Glutamatergic neuron (in vitro differentiated cells): ENCODE measurements at places on chromosomes 3 and 15.

DNA sequence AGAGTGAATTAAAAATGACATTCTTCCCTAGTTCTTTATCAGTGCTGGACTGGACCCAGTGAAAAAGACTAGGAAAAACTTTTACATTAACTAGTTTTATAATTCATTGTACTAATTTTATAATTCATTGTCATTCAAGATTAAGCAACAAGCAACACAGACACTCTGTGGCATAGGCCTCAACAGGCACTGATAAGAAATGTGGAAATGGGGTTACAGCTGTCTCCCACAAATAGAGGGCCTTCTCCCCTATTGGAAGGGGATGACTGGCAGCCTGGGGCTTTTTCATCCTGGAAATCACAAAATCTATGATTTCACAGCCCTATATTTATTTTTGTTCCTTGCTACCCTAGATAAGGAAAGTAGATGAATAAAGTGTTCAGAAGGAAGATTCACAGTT lies 370.6 kb downstream of the GBE1 start:
- DNase-seq: no peak

DNA sequence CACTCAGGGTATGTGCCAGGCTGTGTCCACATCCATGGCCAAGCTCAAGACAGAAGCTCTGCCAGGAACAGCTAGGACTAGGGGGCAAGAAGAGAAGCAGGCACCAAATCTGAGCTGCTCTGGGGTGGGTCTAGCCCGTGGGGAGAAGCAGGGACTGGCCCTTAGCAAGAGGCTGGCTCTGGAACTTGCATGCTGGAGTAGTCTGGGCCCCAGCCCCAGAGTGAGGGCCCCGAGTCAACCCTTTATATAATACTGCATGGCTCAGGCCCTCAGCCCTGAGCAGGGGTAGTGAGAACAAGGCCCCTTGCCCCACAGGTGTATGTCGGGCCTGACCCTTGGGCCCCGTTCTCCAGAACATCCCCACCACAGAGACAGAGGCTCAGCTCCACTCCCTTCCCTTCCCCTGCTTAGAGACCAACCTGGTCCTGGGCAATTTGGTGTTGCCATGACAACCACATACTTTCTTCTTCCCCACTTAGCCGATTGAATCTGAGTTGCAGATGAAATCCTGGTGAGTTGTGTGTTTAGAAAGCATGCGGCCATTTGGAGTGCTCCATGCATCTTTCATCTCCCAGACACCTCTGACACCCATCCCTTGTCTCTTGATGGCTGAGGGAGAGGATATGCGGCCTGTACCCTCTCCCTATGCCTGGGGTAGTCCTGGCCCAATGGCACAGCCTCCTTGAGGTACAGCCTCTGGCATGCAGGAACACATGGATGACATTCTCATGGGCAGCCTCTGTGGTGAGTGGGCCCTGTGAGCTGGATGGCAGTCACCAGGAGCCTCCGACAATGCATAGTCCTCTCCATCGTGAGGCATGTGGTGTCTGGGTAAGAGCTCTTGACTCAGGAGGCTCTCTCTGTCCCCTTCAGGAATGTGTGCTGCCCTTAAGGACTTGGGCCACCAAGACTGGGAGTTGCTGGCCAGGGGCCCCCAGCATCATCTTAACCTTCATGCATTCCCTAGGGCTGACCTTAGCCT lies 29.2 kb upstream of the SFMBT1 start:
- no peak for DNase-seq

GRCh38 chr15:87207990-87208580 lies 1048.5 kb downstream of the NTRK3 start:
- no peak for DNase-seq

GRCh38 chr3:23824699-23825444 lies 19.1 kb downstream of the UBE2E1 start:
- DNase-seq: no peak

DNA sequence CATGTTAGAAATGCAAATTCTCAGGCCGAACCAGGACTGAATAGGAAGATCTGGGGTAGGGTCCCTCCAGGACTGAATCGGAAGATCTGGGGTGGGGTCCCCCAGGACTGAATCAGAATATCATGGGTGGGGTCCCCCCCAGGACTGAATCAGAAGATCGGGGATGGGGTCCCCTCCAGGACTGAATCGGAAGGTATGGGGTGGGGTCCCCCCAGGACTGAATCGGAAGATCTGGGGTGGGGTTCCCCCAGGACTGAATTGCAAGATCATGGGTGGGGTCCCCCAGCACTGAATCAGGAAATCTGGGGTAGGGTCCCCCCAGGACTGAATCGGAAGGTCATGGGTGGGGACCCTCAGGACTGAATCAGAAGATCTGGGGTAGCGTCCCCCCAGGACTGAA lies 48.2 kb upstream of the TNK2 start:
- DNase-seq: no peak

DNA sequence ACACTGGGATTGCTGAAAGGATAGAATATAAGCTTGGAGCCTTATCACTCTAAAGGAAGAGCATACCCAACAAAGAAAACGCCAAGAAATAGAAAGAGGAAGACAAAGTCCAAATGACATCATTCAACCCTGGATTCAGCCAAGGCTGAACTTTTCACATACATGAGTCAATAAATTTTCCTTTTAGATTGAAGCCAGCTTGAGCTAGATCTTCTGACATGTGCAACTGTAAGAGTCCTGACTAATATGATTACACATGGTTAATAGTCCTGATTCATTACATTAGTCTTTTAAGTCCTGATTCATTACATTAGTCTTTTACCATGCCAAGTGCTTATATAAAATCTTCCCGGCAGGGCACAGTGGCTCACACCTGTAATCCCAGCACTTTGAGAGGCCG lies 13.6 kb upstream of the DENND6A start:
- DNase-seq: no peak

DNA sequence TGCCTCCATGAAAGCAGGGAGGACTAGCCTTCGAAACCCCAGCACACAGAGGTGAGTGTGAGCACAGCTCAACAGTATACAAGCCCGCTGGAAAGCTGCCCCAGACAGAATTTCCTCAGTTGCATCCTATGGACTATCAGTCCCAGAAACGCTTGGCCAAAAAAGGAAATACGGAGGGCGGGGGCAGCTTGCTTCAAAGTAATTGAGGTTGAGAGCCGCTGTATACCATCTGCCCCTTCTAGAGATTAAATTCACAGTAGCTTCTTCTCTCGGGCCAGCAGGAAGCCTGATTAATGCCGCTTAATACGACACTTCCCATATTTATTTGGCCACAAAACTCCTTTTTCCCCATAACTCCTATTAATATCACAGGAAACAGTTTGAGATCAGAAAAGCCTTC lies 88.7 kb downstream of the LIPC start:
- DNase-seq: no peak

GRCh38 chr15:79897380-79897678 lies 515 bp upstream of the MTHFS start:
- DNase-seq: no peak

- DNase-seq: no peak
These were observed 248.9 kb downstream of the SV2B start for GRCh38 chr15:91348752-91349500.

- no peak for DNase-seq
These were observed 286.0 kb upstream of the SUCLG2 start for GRCh38 chr3:67940210-67940952.

GRCh38 chr15:40320931-40321371 lies 2.5 kb upstream of the INAFM2 start:
- peak; percentile 42 for DNase-seq

- no peak for DNase-seq
These were observed 280.6 kb downstream of the ARRDC4 start for GRCh38 chr15:98241032-98241554.

DNA sequence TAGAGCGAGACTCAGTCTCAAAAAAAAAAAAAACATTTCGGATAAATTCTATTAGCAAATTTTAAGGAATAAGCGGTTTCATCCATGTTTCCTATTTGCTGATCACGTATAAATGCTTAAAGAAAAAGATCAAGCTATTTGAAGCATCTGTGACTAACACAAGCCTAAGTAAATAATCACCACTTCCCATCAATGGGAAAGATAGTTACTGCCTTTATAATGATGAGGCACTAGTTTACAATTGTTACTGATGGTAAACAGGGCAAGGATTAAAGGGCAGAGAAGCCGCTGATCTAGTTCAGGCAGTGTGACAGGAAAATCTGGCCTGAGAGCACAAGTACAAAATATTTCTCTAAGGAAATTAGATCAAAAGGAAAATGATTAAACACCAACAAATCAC lies 13.7 kb downstream of the CLPX start:
- no peak for DNase-seq

DNA sequence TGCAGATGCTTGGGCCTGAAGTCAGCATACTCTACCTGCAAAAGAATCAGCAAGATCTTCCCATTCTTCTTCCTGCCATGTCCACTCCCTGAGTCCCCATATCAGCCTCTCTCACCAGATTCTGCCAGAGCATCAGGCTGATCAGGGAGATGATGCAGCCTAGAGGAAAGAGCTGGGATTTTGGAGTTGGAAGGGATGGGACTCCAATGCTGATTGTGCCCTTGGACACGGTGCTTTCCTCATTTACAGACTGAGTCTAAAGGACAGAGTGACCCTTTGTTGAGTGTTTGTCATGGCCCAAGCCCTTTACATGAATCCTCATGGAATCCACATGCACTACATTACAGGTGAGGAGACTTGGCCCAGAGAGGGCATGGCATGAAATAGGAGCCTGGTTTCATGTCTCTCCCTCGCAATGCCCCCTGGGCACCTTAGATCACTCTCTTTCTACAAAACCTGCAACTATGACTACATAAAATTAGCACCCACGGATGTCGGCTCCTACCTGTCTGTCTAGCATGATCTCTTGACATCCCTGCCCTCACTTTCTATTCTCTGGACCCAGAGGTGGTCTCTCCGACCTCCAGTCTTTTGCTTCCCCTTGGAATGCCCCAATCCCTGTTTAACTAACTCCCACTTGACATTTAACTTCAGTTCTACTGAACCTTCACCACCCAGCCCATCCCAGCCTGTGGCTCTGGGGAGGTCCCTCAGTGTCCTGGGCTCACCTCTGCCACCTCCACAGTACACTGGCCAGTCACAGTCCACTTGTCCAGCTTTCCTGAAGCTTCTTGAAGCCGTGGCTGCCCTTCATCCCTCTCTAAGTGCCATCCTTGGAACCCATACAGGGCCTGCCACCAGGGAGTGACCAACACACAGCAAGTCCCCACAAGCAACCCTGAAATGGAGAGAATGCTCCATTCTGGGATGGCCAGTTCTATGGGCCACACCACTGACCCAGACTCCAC lies 173.5 kb downstream of the ABHD5 start:
- DNase-seq: no peak

GRCh38 chr3:193905541-193906396 lies 230.2 kb upstream of the HES1 start:
- no peak for DNase-seq

DNA sequence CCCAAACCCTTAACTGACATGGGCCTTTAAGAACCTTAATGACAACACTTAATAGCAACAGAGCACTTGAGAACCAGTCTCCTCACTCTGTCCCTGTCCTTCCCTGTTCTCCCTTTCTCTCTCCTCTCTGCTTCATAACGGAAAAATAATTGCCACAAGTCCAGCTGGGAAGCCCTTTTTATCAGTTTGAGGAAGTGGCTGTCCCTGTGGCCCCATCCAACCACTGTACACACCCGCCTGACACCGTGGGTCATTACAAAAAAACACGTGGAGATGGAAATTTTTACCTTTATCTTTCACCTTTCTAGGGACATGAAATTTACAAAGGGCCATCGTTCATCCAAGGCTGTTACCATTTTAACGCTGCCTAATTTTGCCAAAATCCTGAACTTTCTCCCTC lies 49.9 kb downstream of the PGPEP1L start:
- no peak for DNase-seq

- no peak for DNase-seq
These were observed 236.9 kb upstream of the TRIM42 start for GRCh38 chr3:140441006-140441405.

- DNase-seq: no peak
These were observed 551 bp downstream of the NLGN1 start for GRCh38 chr3:173398111-173398479.

DNA sequence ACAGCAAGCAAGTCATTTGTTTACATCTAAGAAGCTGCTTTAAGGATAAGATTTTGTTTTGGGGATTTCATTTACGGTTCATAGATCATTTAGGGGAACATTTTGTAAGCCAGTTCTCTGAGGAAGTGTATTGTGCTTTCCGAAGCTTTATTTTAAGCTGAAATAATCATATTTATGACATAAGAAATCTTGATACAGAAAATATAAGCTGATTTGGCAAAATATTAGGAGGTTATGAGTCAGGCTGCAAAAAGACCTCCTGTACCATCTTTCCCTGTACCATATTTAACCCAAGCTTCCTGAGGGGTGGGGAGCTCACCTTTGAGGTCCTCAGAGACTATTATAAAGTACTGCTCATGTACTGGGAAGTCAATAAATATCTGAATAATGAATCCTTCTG lies 8.1 kb upstream of the EIF4E3 start:
- DNase-seq: no peak
